Lower lobe of right lung (tissue), 2 donors: ENCODE measurements at places on chromosomes 5 and 9. TPM values are rescaled to one million over a fixed set of nuclear protein-coding genes. Genes with fewer than 3 reads are reported as not detected.

GRCh38 chr9:126204708-126205225, 121.9 kb upstream of the MVB12B start:
- peaks cover 19% of the 10 kb centered on the region for H3K27me3 ChIP-seq
- H3K36me3 ChIP-seq, result no peaks in the 10 kb centered on the region
- H3K27ac ChIP-seq, result no peak overlapping the region
- no peaks in the 10 kb centered on the region for H3K4me1 ChIP-seq
- H3K4me3 ChIP-seq, result no peak overlapping the region

DNA sequence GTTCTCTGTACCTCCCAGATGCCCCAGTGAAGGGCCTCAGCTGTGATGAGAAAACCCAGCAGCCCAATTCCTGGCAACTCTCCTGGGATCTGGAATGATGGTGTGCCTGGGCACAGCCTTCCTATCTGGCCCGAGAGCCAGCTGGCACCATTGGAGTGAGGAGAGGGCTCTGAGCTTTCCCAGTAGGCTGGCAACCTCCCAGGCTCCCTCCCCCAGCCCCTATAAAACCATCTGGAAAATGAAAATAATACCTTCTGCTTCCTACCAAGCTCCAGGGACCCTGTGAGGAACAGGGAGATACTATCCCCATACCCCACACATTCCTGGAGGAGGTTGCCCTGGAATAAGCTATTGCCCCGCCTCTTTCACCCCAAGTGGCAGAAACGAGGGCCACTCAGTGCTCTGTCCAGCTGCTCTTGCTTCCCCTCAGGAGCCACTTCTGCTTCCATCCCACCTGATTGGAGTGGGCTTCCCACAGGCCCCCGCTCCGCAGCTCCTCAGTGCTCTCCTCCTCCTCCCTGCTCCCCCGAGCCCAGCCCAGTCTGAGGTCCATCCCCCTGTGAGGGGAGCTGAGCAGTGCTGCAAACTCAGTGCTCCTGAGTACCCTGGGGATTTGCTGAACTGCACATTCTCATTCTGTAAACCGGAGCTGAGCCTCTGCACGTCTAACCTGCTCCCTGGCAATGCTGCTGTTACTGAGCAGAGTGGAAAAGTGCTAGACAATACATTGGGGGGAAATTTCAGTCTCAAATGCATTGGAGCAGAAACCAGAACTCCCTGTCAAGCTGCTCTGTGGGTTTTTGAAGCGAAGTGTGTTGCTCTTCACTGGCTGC, 74.7 kb downstream of the THBS4 start:
- no peaks in the 10 kb centered on the region for H3K27me3 ChIP-seq
- DNase-seq, result no peak
- no peak overlapping the region for H3K27ac ChIP-seq
- H3K36me3 ChIP-seq, result no peaks in the 10 kb centered on the region
- no peak overlapping the region for H3K4me3 ChIP-seq
- H3K4me1 ChIP-seq, result no peaks in the 10 kb centered on the region

TMEM267 gene
- total RNA-seq, result 12.7 TPM

DNA sequence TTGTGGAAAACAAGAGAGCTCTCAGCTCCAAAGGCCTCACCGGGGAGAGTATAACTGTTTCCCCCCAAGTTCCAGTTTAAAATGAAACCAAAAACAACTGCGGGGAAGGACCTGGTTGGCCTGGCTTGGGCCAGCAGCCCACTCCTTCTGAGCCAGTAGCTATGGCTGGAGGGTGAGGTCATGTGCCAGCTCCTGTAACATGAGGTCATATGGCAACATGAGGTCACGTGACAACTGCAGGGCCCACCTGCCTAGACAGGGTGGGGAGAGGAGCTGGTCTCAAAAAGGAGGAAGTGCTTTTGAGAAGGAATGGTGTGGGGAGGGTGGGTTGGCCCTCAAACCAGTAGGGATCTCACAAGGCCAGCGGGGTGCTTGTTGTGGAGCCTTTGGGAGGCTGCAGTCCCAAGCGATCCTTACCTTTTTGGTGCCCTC, 29.3 kb upstream of the CRB2 start:
- H3K36me3 ChIP-seq, result no peaks in the 10 kb centered on the region
- H3K27ac ChIP-seq, result no peak overlapping the region
- peak; percentile 61 for DNase-seq
- peak overlapping the region; percentile 16 for H3K4me3 ChIP-seq

GRCh38 chr9:105452185-105452584, 4.4 kb downstream of the FSD1L start:
- no peaks in the 10 kb centered on the region for H3K27me3 ChIP-seq
- H3K36me3 ChIP-seq, result no peaks in the 10 kb centered on the region
- peaks cover 15% of the 10 kb centered on the region for H3K4me1 ChIP-seq
- no peak overlapping the region for H3K4me3 ChIP-seq

TYRP1 gene
- 5.8 TPM for total RNA-seq

GABRG2 gene
- not detected for total RNA-seq

OR1Q1 gene
- total RNA-seq, result not detected

DDX4 gene
- total RNA-seq, result not detected

UBE2D2 gene
- 97.0 TPM for total RNA-seq

- no peak for DNase-seq
- H3K4me3 ChIP-seq, result no peak overlapping the region
- no peaks in the 10 kb centered on the region for H3K36me3 ChIP-seq
Measured at GRCh38 chr5:158039911-158040347, 181.0 kb upstream of the CLINT1 start.

DNA sequence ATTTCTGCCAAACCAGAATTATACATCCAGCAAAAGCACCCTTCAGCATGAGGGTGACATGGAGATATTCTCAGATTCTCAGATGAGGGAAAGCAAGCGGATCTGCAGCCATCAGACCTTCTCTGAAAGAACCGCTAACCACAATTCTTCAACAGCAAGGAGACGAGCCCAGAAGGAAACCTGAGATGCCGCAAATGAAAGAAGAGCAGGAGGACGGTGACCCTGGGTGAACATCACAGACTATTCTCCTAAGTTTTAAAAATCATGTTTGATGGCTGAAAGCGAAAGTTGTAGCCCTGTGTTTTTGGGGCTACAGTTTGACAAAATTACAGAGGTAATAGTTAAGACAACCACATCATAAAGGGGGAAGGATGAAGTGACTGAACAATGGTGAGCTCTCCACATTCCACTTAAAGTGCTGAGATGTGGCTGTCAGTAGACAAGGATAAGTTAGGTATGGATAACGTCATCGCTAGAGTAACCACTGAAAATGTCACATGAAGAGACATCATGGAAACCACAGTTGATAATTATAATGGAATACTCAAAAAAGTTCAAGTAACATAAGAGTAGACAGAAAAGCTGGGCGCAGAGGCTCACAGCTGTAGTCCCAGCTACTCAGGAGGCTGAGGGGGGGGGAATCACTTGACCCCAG, 31.5 kb upstream of the NSMF start:
- peaks cover 5% of the 10 kb centered on the region for H3K36me3 ChIP-seq
- H3K27ac ChIP-seq, result no peak overlapping the region
- H3K4me1 ChIP-seq, result no peaks in the 10 kb centered on the region
- no peaks in the 10 kb centered on the region for H3K27me3 ChIP-seq
- no peak overlapping the region for H3K4me3 ChIP-seq
- no peak for DNase-seq

FREM1 gene
- 4.3 TPM for total RNA-seq

DNA sequence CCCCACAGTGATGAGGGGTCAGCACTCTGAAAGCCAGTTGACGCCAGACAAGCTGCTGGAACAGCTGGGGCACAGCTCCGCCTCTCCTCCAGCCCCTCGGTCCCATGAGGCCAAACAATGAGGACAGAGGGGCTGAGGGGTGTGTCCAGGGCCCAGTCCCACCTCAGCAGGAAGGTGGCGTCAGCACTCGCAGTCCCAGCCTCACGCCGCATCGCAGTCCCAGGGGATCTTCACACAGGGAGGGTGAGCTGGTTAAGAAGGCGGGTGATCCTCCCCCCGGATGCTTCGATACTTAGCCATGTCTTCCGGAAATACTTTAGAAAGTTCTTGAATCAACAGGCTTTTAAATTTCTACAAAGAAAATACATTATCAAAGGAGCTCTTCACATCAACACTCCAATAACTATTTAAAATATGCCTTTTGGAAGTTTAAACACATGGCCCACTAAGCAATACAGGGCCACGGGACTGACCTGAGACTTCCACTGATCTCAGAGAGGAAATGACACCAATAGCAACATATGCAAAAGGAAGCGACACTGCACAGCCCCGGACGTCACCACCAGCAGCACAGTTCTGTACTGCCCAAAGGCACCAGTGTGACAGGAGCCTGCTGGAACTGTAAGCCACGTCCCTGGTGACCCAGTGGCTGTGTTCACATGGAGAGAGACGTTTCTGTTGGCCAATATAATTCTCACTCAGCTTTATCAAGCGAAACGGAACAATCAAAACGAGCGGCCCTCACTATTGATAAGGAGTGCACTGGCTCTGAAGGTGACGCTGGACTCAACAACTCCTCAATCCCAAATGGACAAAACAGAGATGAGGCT, 5.9 kb downstream of the MED10 start:
- peaks cover 16% of the 10 kb centered on the region for H3K4me1 ChIP-seq
- H3K36me3 ChIP-seq, result peaks cover 93% of the 10 kb centered on the region
- H3K27ac ChIP-seq, result no peak overlapping the region
- DNase-seq, result no peak
- no peaks in the 10 kb centered on the region for H3K27me3 ChIP-seq

- H3K36me3 ChIP-seq, result no peaks in the 10 kb centered on the region
- H3K4me1 ChIP-seq, result no peaks in the 10 kb centered on the region
- no peak overlapping the region for H3K4me3 ChIP-seq
- DNase-seq, result peak; percentile 28
- peaks cover 5% of the 10 kb centered on the region for H3K27me3 ChIP-seq
Measured at GRCh38 chr5:179232091-179232735, 113.0 kb downstream of the ADAMTS2 start.

GRCh38 chr5:14591548-14591947, 10.0 kb downstream of the OTULINL start:
- H3K27ac ChIP-seq, result peak overlapping the region; percentile 3
- no peaks in the 10 kb centered on the region for H3K36me3 ChIP-seq
- peaks cover 79% of the 10 kb centered on the region for H3K4me1 ChIP-seq
- no peak for DNase-seq
- no peaks in the 10 kb centered on the region for H3K27me3 ChIP-seq
- no peak overlapping the region for H3K4me3 ChIP-seq

DNA sequence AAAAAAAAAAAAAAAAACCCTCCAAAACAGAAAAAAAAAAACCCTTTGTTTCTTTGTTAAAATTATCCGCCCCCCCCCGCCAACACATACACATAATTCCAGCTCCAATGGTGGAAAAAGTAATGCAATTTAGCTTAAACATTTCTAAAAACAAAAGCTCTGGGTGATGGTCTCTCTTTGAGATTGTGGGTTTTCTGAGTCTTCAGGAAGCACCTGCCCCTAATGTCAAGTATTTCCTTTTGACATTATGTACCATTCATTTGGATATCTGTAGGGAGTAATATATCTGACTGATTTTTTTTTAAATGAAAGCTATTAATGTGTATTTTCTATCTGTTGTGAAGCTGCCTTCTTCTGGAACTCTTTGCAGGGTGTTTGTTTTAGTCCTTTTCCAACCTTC, 389.7 kb downstream of the TAF11L14 start:
- DNase-seq, result no peak
- no peak overlapping the region for H3K4me3 ChIP-seq
- H3K36me3 ChIP-seq, result no peaks in the 10 kb centered on the region
- H3K27me3 ChIP-seq, result no peaks in the 10 kb centered on the region

DNA sequence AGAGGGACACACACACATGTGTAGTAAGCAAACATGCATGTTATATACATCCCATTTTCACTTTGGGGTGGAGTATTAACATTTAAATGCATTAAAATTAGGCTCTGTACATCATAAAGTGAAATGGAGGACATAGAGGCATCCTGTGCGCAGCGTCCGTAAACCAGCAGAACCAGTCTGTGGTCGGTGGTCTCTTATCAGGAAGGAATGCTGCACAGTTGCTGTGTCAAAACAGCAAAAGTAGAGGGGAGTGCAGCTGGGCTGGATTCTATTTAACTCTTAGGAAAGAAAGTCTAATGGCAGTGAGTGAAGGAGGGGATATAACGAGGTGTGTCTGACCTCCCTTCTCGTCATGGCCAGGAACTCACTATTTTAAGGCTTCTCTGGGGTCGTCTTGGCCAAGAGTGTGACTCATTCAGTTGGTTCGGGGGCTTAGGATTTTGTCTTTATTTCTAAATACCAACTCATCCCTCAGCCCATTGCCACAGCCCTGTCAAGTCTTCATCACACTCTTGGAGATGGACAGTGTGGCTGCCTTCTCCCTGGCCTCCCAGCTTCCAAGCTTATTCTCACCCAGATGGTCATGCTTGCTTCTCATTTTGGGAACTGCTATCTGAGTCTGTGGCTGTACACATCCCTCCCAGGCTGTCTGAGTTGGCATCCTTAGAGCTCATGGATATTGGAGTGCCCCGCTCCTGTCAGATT, 20.1 kb upstream of the CXCL14 start:
- no peak overlapping the region for H3K4me3 ChIP-seq
- H3K27ac ChIP-seq, result no peak overlapping the region
- no peaks in the 10 kb centered on the region for H3K4me1 ChIP-seq
- H3K36me3 ChIP-seq, result no peaks in the 10 kb centered on the region
- DNase-seq, result no peak
